ENCODE measurements at places on chromosomes 1 and 21. TPM values are rescaled to one million over a fixed set of nuclear protein-coding genes. Genes with fewer than 3 reads are reported as not detected.

The MEX3A gene
- polyA plus RNA-seq: 1.5 TPM

The DHRS3 gene
- polyA plus RNA-seq: 14.1 TPM

The GSTM5 gene
- not detected for polyA plus RNA-seq

The TRABD2B gene
- polyA plus RNA-seq: 0.16 TPM

The ANKRD65 gene
- polyA plus RNA-seq: 5.1 TPM

The KMO gene
- polyA plus RNA-seq: 4.4 TPM
